ENCODE measurements at places on chromosomes 5 and 9. TPM values are rescaled to one million over a fixed set of nuclear protein-coding genes. Genes with fewer than 3 reads are reported as not detected.

PCDHA9 gene
- not detected for total RNA-seq

SPINK6 gene
- not detected for total RNA-seq

PCDHB6 gene
- total RNA-seq: 0.78 TPM

IL3 gene
- not detected for total RNA-seq

ARL10 gene
- 0.02 TPM for total RNA-seq

PROB1 gene
- 0.28 TPM for total RNA-seq

FSD1L gene
- 6.0 TPM for total RNA-seq

STPG3 gene
- not detected for total RNA-seq

IL9 gene
- not detected for total RNA-seq

IQGAP2 gene
- 0.95 TPM for total RNA-seq

DOCK2 gene
- total RNA-seq: 3.5 TPM

CCNJL gene
- total RNA-seq: 14.3 TPM

GOLGA2 gene
- 47.7 TPM for total RNA-seq

ZNF300 gene
- 2.5 TPM for total RNA-seq

OTP gene
- total RNA-seq: 0.12 TPM

SLC6A3 gene
- 0.37 TPM for total RNA-seq
